Kidney epithelial cell (primary cell): ENCODE measurements at places on chromosomes 7 and 10. TPM values are rescaled to one million over a fixed set of nuclear protein-coding genes. Genes with fewer than 3 reads are reported as not detected.

GRCh38 chr10:119498889-119499676, 43.4 kb downstream of the RGS10 start:
- peak; percentile 60 for DNase-seq

MRC1 gene
- 0.07 and 0.29 TPM in 2 replicates for total RNA-seq

DNA sequence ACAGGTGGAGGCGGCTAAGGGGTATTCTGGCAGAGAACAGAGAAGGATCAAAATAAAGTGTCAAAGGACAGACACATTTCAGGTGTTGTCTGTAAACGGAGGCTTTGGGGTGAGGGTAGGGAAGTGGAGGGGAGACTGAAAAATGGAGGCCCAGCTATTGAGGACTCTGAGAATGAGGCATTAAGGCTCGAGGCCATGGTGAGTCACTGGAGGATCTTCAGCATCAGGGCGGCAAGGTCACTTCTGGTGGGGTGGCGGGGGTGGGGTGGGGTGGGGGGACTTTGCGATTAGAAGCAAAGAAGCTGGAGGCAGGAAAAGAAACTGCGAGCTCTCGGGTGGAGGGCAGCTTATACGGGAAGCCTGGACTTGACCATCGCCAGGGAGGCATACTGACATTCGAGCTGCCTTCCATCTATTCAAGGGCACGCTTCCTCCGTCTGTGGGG, 58.4 kb upstream of the PCGF5 start:
- no peak for DNase-seq

JAZF1 gene
- total RNA-seq, result 0.96 and 1.3 TPM in 2 replicates

DNA sequence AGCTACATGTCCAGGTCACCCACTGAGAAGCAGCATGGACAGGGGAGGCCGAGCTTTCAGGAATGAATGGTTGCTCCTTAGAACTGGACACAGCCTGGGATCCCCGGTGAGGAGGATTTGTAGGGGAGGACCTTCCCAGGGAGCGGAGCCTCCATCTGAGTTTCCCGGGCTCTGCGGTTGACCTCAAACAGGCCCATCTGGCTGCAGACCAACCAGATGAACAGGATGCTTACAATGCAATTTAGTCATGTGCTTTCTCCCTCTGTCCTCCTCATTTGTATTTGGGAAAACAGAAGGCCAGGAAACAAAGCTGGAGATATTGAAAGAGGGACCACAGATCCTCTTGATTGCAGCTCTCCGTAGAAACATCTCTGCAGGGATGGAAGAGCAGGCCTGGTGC, 104.8 kb downstream of the EMX2 start:
- DNase-seq, result no peak

GRCh38 chr10:120051671-120052070, 159.1 kb downstream of the SEC23IP start:
- DNase-seq, result no peak

SPDYE11 gene
- not detected in 2 replicates for total RNA-seq

- DNase-seq, result no peak
These were observed 172.4 kb downstream of the DNAJB6 start for GRCh38 chr7:157509226-157509625.

MYO1G gene
- total RNA-seq, result 0.04 and 0.27 TPM in 2 replicates

MAGI2 gene
- 2.5 and 5.1 TPM in 2 replicates for total RNA-seq

DNA sequence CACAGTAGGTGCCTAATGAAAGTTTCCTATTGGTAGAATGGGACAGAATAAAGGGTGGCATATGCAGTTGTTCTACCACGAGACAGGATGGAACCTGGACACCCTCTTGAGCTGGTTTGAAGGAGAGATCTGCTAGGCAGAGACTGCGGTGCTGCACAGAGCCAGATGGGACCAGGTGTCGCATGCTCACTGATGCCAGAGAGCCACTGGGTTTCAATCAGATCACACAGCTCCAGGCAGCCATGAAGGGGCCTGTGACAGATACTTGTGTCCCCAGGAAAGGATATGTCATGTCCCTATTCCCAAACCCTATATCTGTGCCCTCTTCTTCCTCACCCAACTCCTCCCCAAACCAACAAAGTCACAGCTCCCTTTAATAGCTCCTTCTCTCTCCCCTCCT, 235.7 kb downstream of the PRPF18 start:
- DNase-seq, result no peak

- no peak for DNase-seq
These were observed 70.4 kb upstream of the HECTD2 start for GRCh38 chr10:91339729-91340128.

DNA sequence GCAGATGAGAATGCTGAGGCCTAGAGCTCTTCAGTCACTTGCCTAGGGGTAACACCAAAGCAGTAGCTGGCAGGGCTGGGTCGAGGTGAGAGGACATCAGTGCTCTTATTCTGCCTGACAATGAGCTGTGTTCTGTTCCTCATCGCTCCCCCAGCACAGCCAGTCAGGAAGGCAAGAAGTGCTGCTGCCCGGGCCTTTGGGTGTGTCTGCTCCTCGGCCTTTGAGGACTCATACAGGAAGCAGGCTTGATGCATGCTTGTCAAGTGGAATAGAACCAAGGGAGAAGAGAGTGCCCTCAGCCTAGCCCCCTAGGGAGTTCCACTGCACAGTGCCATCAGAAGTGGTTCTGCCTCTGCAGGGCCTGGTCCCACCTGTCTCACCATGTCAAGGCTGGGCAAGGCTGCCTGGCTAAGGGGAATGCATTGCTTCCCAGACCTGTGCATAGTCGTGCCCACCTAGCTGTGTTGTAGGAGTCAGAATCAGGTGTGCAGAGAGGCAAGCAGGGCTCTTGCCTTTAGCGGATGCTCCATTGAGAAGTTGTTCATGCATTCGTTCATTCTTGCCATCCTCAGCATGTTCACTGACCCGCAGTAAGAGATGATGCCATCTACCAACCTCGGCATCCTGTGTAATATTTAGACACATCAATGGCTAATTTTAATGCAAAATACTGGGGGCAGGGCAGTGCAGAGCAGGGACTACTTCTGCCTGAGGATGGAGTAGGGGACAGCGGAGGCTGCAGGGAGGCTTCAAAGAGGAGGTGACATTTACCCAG, 156.6 kb downstream of the RPS24 start:
- no peak for DNase-seq

UNC5B gene
- 26.9 and 27.5 TPM in 2 replicates for total RNA-seq

FZD8 gene
- 12.7 and 18.7 TPM in 2 replicates for total RNA-seq

HERPUD2 gene
- 29.4 and 39.8 TPM in 2 replicates for total RNA-seq

DNA sequence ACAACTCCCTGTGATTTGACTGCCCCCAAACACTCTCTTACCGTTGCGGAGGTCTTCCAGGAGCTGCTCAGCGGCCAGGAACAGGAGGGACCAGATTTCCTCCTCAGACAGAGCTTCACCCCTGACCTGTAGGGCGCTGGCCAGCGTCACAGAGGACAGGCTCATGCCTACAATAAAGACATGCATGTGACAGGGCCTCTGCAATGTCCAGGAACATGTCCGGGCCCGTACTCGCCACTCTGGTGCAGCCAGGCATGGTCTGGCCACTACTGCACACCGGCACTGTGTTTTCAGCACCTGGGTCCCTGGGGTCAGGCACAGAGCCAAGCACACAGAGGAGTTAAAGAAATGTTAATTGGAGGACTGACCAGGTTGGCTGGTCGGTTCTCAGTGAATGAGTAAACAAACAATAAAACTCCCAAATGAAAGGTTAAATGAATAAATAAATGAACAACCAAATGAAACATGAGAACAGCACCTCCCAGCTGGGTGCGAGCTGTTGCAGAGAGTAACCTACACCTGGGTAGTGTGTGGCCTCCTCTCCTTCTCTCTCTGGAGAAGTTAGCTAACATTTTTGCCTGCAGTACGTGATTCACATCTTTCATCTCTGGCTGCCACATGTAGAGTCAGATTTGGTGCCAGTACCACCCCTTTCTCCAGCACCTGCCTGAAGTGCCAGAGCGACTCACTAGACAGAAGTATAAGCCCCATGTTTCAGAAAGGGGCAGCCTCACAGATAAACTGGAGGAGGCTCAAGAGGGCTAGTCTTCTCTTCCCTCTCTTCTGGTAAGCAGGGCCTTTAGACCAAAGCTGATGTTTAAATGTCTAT, 22.8 kb downstream of the FRMPD2 start:
- no peak for DNase-seq

CLDN15 gene
- 4.8 and 10.3 TPM in 2 replicates for total RNA-seq

DNA sequence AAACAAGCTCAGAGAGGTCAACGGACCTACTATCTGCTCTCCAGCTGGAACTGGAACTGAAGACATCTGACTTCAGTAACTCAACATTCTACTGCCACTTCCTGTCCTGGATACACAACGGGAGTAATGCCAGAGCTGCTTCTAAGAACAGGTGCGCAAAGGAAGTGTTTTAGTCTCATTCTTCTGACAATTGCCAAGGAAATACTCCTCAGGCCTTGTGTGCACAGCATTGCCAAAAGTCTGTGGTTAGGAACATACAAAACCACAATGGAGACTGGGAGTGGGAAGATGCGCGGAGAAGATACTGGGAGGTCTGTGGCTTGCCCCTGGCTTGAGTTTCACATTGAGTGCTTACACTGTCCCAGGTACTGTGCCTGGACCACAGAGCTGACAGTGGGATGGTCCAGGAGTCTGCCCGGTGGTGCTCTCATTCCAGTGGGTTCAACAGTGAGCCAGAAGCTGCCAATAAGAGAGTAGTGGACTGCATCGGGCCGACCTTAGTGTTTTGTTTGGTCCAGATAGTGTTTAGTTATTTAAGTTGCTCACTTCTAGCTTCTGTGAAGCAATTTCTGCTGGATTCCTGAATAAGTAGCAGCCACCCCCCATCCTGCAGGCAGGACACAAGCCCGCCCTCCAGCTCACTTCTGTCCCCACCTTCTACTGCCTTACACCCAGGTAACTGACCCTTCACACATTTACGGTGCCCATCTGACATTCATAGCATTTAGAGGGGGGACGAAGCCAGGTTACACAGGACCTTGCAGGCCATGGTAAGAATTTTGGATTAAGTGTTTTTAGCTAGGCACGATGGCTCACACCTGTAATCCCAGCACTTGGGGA, 10.3 kb downstream of the TBL2 start:
- no peak for DNase-seq

ZNF37A gene
- 10.8 and 12.9 TPM in 2 replicates for total RNA-seq

DNA sequence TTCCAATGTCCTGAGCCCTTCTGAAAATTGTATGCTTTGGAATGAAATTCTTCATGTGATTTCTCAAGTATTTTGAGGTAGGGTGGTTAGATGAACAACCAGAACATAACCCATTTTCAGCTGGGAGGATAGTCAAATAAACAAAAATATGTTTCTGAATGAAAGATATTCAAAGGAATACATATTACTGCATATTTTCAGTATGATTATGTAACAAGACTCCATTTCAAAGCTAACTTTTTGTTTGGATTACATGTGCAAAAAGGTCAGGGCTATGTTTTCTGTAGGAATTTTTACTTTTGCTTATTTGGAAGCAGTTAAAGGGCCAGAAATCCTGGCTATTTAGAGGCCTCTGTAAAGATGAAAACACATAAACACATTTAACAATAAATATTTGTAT, 27.7 kb downstream of the CDK6 start:
- DNase-seq, result no peak

FBXW4 gene
- total RNA-seq, result 24.4 and 27.5 TPM in 2 replicates
